ENCODE measurements at places on chromosomes 3 and 15.

- no peak for DNase-seq
Measured at GRCh38 chr3:146217324-146217723, 33.6 kb downstream of the PLSCR4 start.

- no peak for DNase-seq
Measured at GRCh38 chr3:8775181-8775580, 5.8 kb upstream of the OXTR start.

GRCh38 chr15:69663982-69664381 lies 211.4 kb downstream of the RPLP1 start:
- no peak for DNase-seq

DNA sequence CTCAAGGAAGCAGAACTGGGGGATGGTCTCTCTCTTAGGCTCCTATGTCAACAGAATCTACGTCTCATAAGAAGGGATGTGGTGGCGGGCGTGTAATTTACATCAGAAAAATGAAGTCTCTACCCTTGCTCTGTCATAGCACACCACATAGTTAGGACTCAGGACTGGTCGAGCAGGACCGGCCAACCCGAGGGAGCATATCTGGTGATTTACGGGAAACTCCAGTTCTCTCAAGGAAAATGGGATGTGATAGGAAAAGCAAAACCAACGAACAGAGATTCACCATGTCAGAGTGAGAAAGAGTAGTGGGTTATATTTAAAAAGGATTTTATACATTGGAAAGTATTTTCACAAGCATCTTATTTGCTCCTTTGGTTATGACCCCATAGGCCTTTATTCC lies 54.7 kb downstream of the IGF2BP2 start:
- DNase-seq: no peak

DNA sequence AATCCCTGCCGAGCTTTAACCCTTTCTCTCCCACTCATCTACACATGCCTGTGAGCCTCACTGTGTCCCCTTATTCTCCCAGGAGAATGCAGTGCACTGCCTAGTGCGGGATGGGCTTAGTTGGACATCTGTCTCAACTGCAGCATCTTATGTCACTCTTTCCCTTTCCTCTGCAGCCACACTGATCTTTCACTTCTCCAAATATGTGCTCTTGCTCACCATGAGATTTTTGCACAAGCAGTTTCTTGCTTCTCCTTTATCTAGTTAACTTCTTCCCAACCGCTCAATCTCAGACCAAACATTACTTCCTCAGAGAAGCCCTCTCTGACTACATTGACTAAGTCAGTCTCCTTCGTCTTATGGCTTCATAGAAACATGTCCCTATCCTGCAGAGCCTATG lies 292.3 kb downstream of the KBTBD8 start:
- DNase-seq: peak; percentile 0

DNA sequence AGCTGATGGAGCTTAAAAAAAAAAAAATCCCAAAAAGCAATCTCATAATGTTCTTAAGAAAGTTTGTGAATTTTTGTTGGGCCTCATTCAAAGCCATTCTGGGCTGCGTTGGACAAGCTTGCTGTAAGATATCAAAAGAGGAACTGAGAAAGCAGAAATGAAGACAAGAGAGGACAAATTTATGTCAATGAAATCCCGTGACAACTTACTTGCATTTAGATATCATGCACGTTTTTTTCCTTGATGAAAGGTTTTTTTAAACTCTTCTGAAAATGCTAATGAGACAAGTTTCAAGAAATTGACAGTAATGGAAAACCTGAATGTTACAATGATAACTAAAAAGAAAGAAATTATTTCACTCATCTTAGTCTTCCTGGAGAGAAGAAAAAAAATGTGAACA lies 662.9 kb downstream of the SQOR start:
- DNase-seq: no peak

- no peak for DNase-seq
Measured at GRCh38 chr15:56369234-56369633, 4.0 kb downstream of the TEX9 start.
